ENCODE measurements at places on chromosomes 1 and 21.

- no peak for DNase-seq
These were observed 302.8 kb upstream of the VAMP3 start for GRCh38 chr1:7468248-7468647.

DNA sequence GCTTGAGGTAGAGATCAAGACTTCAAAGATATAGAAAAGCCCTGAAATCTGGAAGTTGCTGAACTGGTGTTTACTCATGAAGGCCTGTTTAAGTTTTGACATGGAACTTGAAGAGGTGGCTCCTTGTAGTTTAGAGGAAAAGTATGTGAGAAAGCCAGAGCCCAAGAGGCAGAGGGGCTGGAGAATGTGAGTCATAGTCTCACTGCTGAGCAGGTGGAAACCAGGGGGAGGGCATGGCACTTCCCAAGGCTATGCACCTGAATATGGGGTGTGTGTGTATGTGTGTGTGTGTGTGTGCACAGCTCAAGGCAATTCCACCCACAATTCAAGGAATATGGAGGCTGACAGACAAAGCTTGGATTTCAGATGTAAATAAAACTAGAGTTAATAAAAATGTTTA lies 46.8 kb upstream of the C1orf198 start:
- DNase-seq: no peak

GRCh38 chr1:113905435-113905861 lies 322 bp downstream of the DCLRE1B start:
- DNase-seq: no peak

- no peak for DNase-seq
These were observed 37.0 kb downstream of the LPAR3 start for GRCh38 chr1:84855691-84856630.

GRCh38 chr1:78089010-78089409 lies 43.2 kb downstream of the GIPC2 start:
- DNase-seq: no peak

- DNase-seq: peak; percentile 78
These were observed 13.8 kb downstream of the PARK7 start for GRCh38 chr1:7975212-7975865.
